ENCODE measurements at places on chromosomes 7 and 10.

DNA sequence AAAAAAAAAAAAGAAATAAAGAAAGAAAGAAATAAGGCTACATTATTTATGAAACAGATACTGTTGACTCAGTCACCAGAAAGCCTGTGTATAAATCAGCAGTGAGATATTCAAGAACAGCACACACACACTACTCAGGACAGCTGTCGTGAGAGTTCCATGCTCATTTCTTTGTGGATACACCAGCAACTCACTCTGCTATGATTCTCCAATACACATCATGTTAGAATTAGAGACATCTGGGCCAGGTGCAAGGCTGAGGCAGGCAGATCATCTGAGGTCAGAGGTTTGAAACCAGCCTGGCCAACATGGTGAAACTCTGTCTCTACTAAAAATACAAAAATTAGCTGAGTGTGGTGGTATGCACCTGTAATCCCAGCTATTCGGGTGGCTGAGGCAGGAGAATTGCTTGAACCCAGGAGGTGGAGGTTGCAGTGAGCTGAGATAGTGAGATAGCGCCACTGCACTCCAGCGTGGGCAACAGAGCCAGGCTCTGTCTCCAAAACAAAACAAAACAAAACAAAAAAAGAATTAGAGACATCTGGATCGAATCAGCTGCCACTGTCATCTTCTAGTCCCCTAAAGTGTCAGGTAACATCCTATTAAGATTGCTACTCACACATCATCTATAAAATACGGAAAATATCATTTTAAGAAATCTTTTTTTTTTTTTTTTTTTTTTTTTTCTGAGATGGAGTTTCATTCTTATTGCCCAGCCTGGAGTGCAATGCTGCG is 11.2 kb upstream of the NUPR2 start:
- DNase-seq, result no peak

DNA sequence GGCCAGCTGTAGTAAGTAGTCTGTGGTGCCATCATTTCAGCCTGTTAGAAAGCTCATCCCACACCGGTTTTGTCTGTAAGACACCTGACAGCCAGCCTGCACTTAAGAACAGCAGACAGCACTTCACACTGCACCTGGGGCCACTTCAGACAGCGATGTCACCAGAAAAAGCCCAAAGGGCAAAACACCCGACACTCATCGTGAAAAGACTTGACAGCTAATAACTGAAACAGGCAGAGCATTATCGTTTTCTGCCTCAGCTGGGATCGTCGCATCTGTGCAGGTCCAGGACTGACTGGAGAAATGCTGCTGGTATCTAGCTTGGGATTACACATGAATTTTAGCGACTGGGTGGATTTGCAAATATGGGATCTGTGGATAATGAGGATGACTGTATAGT is 16.8 kb upstream of the LAT2 start:
- no peak for DNase-seq

DNA sequence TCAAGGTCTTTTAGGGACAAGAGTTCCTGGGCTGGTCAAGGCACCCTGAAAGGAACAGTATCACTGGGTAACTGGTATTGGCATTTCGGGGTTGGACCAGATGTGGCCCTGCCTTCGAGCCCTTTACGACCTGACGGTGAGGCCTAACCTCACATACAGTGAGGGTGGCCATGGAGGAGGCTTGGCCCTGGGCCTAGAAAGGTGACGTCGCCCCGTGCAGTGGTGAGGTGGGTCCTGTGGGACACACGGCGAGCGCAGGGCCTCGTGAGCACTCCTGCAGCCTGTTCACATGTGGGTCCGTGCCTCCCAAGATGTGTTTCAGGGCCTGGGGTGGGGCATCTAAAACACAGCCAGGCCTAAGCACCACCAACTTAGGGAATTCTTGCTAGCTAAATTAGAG is 36.1 kb downstream of the CRHR2 start:
- DNase-seq, result no peak

DNA sequence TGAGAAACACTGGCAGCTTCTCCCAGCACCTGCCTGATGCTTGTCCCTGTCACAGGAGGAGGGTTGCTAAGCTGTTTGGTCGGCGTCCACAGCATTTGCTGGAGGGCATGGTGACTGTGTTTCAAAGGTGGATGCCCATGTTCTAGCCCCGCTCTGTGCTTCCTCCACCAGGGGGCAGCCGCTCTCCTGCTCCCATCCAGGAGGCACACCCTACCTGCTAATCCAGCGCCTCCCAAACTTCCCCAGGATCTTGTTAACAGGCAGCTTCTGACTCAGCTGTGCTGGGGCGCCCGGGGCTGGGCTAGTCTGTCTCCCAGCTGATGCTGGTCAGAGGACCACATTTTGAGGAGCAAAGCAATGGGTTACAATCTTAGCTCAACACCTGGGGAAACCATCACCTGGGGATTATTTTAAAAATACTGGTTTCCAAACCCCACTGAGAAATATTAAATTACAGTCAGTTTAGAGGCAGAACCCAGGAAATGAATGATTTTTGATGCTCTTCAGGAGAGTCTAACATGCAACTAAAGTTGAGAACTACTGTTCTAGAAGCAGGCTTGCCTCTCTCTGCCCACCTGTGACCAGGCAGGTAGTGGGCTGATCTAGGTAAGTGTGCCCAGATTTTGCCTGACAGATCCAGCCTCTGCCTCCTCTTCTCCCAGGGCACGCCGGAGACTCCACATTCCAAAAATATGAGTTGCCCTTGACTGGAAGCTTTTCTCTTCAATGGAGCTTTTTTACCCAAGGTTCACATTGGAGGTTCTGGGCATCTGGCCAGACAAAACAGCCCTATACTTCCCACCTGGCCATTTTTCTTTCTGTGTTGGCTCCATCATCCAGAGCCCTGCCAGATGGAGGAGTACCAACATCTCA is 92.7 kb upstream of the GPR26 start:
- DNase-seq, result peak; percentile 5

DNA sequence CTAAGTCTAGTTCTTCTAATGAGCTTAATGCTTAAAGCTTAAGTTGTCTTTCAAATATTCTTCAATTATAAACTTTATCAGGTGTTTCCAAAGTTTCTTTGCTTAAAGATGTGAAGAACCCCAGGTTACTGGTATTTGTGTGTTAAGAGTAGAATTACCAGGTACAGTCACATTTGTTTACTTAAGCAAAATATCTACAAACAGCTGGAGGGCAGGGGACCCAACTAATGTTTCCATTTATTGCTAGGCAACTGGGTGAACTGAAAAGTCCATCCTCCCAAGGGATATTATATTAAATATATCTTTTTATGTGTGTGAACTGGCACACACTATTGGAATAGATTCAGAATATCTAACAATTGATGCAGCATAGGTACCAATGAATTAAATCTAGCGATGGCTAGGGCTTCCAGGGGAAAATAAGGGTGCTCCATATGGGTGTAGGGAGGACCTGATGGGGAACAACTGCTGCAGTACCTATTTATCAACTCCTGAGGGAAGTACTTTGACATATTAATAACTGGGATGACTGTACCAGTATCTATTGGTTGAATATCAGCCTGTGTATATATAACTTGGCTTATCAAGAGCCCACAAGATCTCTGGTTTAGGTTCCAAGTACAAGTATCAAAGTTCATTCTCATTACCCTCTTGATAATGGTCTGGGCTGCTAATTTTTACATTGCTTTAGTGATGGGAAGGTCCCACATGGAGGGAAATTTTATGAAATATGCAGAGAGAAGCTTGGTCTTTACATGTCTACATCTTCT is 10.3 kb upstream of the AGR3 start:
- DNase-seq, result no peak

- no peak for DNase-seq
Observed at GRCh38 chr10:32972929-32973328, 14.9 kb upstream of the ITGB1 start.

DNA sequence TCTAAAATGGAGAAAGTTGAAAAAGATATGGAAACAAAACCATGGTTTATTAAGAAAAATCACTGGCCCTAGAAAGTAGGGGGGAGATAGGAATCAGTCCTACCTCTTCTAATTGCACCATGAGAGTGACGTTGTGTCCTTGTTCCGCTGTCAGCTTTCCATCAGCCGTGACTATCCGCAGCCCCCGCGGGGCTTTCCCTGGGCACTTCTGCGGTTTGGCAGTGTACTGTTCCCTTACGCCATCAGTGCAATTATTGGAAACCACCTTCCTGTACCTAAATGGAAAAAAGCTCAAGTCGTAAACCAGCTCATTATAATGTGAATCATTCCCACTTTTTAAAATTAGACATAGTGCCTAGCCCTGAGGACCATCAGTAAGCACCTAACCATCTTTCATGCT is 512.2 kb downstream of the SORCS1 start:
- DNase-seq, result no peak

DNA sequence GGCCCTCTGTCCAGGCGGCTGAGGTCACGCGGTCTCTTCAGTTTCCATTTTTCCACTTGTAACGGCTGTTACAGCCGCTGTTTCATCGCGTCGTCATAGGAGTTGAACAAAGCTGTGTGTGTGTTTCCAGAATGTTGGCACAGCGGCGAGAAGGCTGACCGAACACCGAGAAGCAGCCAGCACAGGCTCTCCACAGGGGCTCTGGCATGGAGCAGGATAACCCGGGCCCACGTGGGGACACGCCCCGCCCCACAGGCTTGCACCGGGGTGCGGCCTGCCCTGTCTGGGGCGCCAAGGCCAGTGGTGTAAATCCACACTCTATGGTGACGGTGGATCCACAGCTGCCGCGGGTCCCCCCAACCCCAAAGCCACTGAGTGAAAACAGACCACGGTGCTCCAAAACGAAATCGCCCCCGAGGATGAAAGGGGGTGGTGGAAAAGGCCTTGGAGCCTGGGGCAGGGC is 448.2 kb downstream of the DNAJB6 start:
- no peak for DNase-seq

DNA sequence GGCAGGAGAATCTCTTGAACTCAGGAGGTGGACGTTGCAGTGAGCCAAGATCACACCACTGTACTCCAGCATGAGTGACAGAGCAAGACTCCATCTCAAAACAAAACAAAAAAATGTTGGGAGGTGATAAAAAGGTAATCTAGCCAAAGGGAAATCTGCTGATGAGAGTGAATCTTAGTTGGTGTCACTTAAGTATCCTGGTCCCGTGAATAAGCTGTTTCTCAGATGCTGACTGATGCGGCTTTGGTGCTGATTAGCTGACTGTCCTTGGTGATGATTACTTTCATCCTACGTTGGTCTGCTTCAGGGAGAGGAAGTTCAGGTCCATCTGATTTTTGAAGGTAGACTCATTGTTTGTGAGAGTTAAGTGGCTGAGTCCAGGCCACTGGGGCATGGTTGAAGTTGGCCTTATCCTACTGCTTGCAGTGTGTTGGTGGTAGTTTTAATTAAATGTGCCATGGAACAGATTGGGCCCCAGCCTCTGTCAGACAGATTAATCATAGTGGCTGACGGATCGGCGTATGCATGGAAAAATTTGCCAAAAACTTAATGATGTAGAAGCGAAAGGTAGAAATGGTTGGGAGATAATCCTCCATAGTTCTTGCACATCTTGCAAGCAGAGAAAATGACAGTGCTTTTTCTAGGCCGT is 17.4 kb upstream of the TMEM236 start:
- no peak for DNase-seq

DNA sequence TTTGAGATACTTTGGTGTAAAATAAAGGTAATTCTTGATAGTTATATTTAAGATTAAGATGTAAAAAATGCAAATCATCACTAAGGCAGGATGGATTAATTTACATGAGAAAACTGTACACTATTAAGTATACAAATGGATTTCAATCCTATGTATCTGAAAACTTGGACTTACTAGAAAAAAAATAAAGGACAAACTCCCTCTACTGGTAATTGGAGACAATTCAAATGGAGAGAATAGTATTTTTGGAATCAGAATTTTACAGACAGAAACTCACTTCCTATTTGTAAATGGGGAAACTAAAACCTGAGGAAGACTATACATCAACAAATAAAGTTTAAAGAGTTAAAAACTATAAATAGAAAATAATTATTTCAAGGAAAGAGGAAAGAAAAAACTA is 62.6 kb downstream of the CUL2 start:
- no peak for DNase-seq

DNA sequence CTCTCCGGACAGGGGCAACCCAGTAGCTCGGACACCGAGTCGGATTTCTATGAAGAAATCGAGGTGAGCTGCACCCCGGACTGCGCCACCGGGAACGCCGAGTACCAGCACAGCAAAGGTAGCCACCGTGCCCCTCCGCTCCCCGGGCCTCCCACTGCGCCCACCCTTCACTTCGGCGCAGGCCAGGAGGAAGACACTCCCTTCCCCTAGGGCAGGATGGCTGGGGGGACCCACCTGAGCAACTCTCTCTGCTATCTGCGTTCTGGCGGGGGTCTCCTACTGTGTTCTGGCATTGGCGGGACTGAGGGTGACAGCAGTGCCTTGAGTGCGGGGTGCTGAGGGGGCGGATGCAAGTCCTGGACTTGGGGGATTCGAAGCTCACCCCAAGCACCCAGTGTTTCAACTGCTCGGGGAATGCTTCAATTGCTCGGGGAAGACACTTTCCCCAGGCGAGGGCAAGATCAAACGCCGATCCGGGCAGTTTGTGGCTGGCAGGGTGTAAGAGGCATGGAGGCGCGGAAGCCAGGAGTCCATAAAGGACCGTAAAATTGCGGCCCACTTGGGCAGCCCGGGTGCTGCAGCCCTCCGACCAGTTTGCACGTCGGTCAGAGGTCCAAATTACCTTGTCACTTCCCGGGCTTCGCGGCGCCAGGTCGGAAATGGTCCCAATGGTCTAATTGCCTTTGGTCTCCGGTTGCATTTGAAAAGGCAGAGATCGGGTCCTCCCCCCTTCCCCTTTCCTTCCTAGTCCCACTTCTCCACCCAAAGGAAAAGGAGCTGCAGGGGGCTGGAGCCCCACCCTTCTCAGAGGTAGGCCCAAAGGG is 950 bp downstream of the EVX1 start:
- DNase-seq, result no peak

DNA sequence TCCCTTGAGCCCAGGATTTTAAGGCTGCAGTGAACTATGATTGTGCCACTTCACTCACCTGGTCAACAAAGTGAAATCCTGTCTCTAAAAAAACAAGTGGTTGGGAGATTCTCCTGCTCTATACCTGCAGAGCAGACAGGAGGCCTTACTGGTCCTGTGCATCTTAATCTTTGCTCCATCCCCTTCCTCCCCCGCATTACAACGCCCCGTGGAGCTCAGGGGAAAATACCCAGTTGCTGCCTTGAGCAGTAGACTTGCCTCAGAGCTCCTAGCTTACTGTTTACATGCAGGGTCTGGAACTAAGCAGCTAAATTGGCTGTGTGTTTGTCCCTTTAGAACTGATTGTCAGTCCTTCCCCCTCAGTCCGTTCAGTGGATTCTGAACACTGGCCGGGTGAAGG is 123.8 kb upstream of the KMT2E start:
- no peak for DNase-seq

- DNase-seq, result no peak
Observed at GRCh38 chr10:98417973-98418664, 3.1 kb upstream of the PYROXD2 start.

DNA sequence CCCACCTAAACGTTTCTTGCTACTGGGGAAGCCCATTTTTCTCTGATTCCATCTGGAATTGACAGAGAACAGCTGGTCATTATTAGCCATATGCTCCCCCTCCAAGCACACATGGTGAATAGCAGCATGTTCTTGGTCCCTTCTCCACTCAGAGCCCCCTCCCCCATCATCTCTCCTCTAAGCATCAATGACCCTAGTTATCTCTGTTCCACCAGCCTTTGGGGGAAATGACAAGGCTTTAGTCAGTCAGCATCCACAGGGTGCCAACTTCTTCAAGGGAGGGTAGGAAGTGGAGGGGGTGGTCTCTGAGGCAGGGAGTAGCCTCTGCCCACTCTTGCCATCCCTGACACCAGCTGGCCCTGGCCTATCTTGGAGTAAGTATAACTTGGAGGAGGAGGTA is 163.1 kb downstream of the UBE2H start:
- DNase-seq, result no peak

- no peak for DNase-seq
Observed at GRCh38 chr7:124250297-124251034, 217.6 kb upstream of the TMEM229A start.

- no peak for DNase-seq
Observed at GRCh38 chr10:121352231-121352855, 245.9 kb downstream of the FGFR2 start.

Measured in kidney glomerular epithelial cell (primary cell).